ENCODE measurements at places on chromosomes 1 and 21.
A peak's percentile ranks its signal among the peaks of the same experiment; 100 is the strongest.

- DNase-seq = no peak
Measured at GRCh38 chr1:43890815-43891214, 42.8 kb upstream of the ARTN start.

GRCh38 chr1:41698916-41699860 lies 214.7 kb upstream of the EDN2 start:
- peak; percentile 33 for DNase-seq

DNA sequence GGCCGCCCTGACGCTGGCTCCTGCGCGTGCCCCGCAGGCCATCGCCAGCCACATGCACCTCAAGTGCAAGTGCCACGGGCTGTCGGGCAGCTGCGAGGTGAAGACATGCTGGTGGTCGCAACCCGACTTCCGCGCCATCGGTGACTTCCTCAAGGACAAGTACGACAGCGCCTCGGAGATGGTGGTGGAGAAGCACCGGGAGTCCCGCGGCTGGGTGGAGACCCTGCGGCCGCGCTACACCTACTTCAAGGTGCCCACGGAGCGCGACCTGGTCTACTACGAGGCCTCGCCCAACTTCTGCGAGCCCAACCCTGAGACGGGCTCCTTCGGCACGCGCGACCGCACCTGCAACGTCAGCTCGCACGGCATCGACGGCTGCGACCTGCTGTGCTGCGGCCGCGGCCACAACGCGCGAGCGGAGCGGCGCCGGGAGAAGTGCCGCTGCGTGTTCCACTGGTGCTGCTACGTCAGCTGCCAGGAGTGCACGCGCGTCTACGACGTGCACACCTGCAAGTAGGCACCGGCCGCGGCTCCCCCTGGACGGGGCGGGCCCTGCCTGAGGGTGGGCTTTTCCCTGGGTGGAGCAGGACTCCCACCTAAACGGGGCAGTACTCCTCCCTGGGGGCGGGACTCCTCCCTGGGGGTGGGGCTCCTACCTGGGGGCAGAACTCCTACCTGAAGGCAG lies 23.4 kb upstream of the ARF1 start:
- DNase-seq = no peak

DNA sequence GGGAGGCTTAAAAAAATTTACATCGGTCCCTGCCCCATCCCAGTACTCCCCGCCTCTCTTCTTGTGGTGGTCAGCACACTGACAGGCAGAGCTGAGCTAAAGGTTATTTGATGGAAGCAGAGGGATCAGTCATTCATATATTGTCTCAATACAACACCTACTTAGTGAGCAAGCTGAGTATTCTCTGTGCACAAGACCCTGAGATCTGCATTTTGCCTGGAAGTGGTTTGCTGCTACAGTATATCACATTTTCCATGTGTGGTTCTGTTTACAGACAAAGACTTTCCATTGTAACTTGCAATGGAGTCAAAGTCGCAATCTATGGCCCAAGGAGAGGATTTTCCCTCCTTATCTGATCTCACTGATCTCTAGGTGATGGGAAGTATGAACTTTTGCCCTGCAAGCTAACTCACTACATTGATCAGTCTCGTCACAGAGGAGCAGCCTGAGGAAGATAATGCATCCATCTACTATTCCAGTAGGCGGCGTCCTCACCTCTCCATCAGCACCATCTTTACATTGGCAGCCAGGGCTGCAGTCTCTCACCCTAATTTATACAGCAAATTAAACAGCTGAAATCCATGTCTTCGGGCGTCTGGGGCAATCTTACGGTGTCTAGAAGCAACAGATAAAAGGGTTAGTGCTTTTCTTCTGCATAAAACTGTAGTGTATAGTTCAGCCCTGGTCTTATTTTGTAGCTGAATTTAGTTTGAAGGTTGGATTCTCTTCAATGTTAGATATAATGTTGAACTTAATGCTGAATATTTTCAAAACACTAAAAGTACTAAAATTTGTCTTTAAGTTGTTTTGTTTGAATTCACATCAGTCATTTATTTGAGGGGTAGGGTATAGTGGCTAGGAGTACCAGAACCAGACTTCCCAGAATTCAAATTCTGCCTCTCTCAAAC lies 3.2 kb upstream of the TRAF5 start:
- DNase-seq = peak; percentile 66

DNA sequence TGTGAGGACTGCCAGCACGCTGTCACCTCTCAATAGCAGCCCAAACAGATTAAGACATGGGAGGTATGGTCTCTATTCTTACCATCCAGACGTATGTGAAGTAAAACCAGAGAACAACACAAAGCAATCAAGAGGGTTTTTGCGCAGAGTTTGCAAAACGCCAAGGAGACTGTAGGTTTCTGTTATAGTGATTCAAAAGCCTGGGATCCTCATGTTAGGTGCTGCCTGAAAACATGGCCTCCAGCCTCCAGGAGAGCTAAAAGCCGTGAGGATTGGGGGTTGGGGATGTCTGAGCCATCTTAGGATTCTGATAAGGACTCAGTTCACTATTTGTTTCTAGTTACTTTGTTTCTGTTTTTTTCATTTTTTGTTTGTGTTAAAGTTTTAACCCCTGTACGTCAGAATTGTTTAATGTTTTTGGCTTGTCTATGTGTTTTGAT lies 4.2 kb upstream of the CCT8 start:
- DNase-seq = peak; percentile 49

DNA sequence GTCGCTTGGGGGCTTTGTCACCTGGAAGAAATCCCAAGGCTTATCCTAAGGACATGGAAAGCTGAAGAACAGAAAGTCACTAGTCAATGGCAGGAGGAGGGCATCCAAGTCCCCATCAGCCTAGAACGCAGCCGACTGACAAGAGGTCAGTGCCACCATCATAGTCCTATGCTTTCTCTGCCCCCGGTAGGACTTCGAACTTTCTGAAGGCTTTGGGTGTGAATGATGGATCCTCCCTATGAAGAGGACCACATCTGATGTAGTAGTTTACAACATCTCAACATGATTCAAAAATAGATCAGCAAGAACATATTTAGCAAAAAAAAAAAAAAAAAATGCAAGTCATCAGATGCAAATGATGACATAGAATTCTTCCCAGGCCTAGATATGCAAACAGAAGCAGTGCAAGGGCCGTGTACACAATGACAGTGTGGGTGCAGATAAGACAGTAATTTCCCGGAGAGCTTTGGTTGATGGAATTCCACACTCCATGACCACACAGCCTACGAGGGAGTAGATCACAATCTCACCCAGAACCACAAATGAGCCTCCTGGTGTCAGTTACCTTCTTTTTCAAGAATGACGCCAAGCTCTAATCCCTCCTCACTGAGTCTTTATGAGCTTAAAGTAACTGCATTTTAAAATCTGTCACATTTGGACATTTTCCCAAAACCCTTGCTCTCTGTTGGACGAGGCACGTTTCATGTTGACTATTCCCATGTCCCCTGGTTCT lies 88.2 kb downstream of the PSMG1 start:
- no peak for DNase-seq

DNA sequence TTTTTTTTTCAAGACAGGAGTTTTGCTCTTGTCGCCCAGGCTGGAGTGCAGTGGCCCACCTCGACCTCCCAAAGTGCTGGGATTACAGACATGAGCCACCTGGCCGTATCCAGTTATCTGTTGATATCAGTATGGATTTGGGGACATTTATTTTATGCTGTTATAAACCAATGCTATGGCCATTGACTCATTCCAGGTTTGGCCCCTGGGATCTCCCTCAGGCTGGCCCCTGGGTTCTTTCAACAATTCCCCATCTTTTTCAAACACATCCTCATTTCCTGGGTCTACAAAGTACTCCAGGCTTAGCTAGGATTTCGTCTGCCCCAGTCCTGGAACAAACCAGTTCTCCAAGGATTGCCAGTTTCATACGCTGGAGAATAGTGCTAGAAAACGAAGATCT lies 44.1 kb downstream of the WDR4 start:
- DNase-seq = no peak

GRCh38 chr1:245396615-245397014 lies 241.8 kb downstream of the KIF26B start:
- no peak for DNase-seq

GRCh38 chr1:41444246-41444645 lies 40.2 kb downstream of the EDN2 start:
- DNase-seq = no peak

- DNase-seq = peak; percentile 22
Measured at GRCh38 chr21:26732432-26733221, 112.6 kb downstream of the ADAMTS1 start.

GRCh38 chr1:32056598-32056997 lies 16.1 kb upstream of the TMEM39B start:
- no peak for DNase-seq

- peak; percentile 27 for DNase-seq
Measured at GRCh38 chr1:10431070-10431730, 967 bp downstream of the CENPS start.

GRCh38 chr1:243364330-243364729 lies 108.5 kb downstream of the SDCCAG8 start:
- DNase-seq = no peak

- DNase-seq = no peak
Measured at GRCh38 chr21:36909901-36910561, 56.4 kb downstream of the HLCS start.

Data from stimulated activated naive CD8-positive, alpha-beta T cell treated with anti-CD3 and anti-CD28 coated beads, Interleukin-15, Interleukin-2, amounts not matched to agents 100 U/mL and 50 U/mL, for 24 hours (primary cell).